NCI-H1694 treated with DMSO at 0.1 percent for 48 hours (cell line): ENCODE measurements at places on chromosomes 13 and 19.

DNA sequence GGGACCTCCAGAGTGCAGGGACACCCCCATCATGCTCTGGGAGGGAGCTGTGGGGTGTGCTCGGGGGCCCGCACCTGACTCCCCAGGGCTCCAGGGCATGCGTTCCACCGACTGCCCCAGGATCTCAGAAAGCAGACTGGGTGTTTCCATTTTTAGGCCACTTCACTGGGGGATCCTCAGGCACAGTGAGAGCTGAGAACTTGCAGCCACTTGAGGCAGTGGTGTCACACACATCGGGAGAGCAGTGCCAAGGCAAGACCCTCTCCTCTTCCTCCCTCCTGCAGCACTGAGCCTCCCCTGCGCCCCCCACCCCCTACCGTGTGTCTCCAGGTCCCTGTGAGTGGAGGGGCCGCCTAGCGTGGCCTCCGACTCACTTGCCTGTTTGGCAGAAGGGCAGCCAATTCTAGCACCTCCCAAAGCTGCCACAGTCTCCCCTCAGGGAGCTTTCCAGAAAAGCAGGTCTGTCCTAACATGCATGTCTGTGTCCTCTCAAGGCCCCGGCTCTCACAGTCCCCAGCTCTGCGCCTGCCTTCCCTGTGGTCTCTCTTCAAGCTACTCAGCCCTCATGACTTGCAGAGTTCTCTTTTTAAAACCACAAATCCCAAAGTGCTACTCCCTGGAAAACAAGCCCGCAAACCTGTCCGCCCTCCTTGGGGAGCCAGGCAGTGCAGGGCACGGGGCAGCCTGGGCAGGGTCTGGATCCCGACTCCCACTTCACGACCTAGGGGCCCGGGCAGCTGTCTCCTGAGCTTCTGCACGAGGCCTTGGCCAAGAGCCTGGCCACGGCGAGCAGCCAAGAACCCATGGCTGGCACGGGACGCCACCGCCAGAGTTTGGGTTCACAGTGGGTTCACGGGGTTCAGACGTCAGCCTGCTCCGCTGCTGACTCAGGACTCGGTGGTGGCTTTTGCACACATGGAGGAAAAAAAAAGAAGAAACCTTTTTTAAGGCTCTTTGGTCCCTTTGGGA is 94.1 kb downstream of the STK24 start:
- DNase-seq = peak; percentile 33

DNA sequence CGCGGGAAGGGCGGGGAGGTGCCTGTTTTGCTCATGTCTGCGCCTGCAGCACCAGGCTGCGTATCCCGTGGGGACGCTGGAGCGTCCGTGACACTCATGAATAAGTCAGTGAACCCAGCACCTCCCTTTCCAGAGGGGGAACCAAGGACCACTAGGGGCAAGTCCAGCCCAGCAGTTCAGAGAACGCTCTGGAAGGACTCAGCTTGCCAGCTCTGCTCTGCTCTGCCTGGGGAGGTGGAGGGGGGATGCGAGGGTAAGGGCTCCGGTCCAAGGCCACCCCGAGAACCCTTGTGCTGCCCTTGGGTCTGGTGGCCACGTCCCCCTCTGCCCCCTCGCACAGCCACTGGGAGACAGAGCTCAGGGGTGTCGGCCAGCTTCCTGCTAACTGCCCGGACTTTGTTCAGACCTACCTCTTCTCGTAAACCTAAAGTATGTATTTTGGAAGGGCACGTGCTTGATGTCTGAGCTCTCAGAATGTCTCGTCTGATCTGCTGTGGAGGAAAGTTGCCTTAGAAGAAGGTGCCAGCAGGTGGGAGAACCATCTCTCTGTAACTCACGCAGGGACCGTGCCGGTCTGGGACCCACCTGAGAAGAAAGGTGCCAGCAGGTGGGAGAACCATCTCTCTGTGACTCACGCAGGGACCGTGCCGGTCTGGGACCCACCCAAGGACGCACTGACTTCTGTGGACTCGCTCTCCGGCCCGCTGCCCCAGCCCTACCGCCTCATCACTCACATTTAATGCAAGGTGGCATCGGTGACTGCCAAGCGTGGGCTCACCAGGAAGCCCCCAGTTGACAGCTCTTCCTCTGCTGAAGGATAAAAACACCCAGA is 34.1 kb downstream of the TMEM255B start:
- DNase-seq = no peak

- no peak for DNase-seq
Measured at GRCh38 chr19:46678110-46678732, 17.2 kb upstream of the DACT3 start.

DNA sequence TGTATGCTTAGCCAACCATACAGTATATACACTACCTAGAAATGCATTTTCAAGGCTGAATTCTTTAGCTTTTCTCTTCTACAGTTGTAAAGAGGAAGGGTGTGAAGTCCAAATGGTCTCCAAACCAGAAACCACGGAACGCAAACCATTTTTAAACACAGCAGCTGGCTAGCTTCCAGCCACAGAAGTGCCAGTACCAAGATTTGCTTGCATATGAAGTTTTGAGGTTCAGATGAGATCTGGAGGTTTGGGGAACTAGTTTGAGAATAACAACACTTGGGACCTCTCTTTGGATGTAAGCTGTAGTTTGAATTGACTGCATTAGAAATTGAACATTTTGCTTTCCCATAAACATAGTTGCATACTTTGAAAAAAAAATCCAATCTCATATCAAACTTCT is 1243.5 kb downstream of the EFNB2 start:
- DNase-seq = no peak

DNA sequence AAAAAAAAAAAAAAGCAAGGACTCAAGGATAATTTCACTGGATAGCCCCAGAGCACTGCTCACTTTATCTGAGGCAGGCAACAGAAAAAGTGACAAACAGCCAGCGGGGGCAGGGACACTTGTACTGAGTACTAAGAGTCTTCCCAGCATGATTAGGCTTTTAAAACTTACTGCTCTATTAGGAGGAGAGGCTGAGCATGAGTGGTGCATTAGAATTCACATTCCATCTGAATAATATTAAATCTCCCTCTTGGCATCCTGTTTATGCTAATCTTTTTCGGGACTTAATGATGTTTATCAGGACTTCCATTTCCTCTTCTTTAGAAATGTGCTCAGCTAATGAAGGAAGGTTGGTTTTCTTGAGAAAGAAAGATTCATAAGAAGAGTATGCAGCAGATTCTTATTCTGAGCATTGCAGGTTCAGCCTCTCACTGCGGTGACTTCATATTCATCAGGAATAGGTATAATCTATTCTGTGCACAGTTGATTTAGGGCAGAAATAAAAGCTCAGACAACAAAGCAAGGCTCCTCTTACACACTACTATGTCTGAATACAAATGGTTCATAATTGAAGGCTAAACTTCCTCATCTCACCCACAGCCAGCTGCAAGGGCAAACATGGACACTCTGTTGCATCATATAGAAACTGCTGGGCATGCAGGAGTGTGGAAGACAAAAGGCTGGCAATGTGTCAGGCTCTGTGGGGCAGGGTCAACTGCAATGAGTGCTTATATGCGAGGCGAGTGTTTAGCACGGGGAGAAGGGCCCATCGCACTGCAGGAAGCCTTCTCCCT is 107.0 kb downstream of the KL start:
- no peak for DNase-seq

DNA sequence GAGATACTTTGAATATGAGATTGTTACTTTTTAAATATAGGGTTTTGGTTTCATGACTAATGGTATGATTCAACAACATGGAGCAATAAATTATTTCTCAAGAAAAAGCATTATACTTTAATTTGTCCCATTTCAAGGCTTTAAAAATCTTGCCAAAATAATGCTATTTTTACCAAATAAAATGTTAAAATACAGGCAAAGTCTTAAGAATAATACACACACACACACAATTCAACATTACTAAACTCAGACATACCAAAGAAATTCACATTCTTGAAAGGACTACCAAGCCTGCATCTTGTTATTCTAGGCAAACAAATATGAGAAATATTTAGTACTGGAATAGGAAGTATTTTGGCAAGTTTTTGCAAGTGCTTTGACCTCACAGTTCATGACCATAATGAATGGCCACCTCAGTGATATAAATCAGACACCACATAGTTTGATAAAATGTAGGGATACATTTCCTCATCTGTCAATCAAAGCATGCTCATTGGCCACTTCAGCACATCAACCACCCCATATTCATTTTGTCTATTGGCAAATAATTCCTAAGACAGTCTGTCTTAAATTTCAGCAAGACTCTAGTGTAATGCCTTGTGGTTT is 107.2 kb downstream of the NALCN start:
- DNase-seq = no peak

GRCh38 chr19:18672606-18673337 is 10.7 kb upstream of the CRTC1 start:
- no peak for DNase-seq

GRCh38 chr13:50358231-50359040 is 343.2 kb downstream of the KCNRG start:
- DNase-seq = peak; percentile 20

GRCh38 chr19:13574933-13575332 is 68.7 kb upstream of the CACNA1A start:
- no peak for DNase-seq

DNA sequence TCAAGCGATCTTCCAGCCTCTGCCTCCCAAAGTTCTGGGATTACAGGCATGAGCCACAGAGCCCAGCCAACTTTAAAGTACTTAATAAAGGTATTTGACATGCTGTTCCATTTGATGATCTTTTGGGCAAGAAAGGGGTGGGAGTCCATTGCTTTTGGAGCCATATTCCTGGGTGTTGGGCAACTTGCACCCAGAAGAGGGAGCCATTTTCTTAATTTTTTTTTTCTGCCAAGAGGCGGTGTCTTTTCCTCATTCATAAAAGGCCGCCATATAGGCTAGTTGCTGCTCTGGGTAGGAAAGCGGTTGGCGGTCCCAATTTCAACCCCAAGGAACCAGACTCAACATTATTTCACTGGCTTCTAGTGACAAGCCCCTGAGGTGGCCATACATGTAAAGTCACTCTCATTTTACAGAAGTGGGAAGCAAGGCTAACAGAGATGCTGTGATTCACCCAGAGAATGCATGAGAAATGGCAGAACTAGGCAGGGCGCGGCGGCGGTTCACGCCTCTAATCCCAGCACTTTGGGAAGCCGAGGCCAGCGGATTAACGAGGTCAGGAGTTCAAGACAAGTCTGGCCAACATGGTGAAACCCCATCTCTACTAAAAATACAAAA is 139.6 kb downstream of the CACNA1A start:
- DNase-seq = peak; percentile 2

GRCh38 chr13:41006978-41007743 is 12.0 kb downstream of the ELF1 start:
- no peak for DNase-seq

GRCh38 chr19:29842471-29843179 is 30.8 kb downstream of the CCNE1 start:
- DNase-seq = no peak

DNA sequence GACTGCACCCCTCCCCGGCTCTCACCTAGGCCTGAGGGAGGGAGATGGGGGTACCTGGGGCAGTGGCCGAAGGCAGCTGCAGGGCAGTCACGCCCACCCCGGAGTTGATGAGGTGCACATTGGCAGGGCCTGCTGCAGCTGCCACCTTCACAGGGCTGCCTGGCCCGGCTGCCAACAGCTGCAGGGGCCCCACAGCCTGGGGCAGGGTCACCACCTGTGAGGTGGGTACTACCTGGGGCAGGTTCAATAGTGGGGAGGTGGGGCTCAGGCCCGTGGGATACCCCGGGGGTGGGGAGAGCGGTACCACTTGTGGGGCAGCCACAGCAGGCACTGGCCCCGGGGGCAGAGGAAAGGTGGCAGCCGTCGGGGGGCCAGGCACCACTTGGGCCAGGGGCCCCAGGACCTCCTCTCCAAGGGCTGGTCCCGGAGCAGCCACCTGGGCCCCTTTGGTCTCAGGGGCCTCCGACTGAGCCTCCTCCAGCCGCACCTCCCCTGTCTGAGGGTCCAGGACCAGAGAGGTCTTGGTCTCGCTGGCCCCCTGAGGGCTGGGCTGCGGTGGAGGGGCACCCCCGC is 2.7 kb downstream of the SIX5 start:
- DNase-seq = no peak

DNA sequence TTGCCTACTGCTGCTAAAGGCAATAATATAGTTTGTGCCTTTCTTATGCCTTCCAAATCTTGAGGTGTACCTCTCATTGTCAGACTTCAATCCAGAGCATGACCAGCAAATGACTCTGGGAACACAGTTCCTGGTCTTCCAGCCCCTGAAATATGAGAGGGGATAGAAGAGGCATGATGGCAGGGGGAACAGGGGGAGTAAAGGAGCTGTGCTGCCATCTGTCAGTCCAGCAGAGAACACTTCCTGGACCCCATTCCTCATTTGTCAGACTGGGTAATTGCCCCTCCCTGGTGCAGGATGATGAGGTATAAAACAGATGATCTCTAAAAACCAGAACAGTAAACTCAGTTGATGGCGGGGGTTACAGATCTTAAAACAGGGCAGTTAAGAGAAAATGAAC is 618.7 kb downstream of the DIAPH3 start:
- DNase-seq = no peak

DNA sequence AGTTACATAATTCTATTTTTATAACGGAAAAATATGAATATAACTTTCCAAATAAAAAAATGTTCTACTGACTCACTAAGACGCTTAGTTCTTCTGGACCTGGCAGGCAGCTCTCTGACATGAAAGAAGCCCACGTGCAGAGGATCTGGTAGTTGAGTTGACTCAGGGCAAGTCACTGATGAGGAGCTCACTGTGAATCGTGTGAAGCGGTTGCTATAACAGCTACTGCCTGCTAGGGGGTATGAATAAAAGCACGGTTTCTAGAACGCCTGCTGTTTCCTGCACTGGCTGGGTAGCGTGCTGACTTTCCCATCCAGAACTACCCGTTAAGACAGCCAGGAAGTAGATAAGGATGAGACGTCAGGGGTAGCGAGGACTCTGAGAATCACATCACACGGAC is 54.7 kb upstream of the WASF3 start:
- no peak for DNase-seq

DNA sequence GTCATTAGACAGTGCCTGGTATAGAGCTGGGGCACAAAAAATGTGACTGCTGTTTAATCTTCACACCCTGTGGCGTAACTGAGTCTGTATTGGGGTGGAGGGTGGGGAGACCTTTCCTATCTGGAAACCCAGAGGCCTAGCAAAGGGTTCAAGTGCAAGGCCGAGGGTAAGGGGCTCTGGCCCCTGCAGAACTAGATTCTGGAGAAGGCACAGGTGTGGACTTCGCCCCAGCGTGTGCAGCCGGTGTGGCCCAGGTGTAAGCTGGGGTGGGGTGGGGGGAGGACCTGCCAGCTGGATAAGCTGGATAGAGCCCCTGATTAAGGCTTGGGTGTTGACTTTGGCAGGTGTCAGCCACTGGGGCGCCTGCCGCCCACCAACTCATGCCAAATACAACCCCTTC is 1.3 kb downstream of the RAB3D start:
- DNase-seq = no peak

- no peak for DNase-seq
Measured at GRCh38 chr13:47832458-47832972, 168.6 kb downstream of the SUCLA2 start.

GRCh38 chr13:110506859-110507566 is 54.5 kb downstream of the RAB20 start:
- DNase-seq = no peak

DNA sequence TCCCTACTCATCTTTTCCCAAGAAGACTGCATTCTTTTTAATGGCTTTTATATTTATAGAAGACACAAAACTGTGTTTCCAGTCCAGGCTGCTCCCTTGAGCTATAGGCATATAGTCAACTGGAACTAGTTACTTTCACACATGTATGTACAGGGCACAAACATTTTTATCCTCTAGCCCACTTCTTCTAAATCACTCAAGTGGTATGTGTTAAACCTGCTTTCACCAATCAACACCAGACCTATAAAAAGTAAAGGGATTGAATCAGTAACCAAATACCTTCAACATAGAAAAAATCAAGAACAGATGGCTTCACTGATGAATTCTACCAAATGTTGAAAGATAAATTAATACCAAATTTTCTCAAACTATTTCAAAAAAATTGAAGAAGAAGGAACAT is 584.2 kb upstream of the SLITRK1 start:
- no peak for DNase-seq
